ENCODE measurements at places on chromosomes 7 and 10. TPM values are rescaled to one million over a fixed set of nuclear protein-coding genes. Genes with fewer than 3 reads are reported as not detected.

STOX1 gene
- polyA plus RNA-seq, result not detected

TDRD1 gene
- polyA plus RNA-seq, result not detected

GJD4 gene
- not detected for polyA plus RNA-seq

OSBPL3 gene
- polyA plus RNA-seq, result 0.41 TPM

TRPV5 gene
- polyA plus RNA-seq, result not detected
